ENCODE measurements at places on chromosomes 5 and 9. TPM values are rescaled to one million over a fixed set of nuclear protein-coding genes. Genes with fewer than 3 reads are reported as not detected.

The SPATA31E1 gene
- not detected for polyA plus RNA-seq

The GFI1B gene
- 0.76 TPM for polyA plus RNA-seq

The IFNA13 gene
- polyA plus RNA-seq = not detected

The COL5A1 gene
- polyA plus RNA-seq = 0.22 TPM

The GHR gene
- polyA plus RNA-seq = 0.81 TPM

The MLANA gene
- polyA plus RNA-seq = 0.58 TPM

The LRRC19 gene
- polyA plus RNA-seq = 11.2 TPM

The PCDHGA3 gene
- polyA plus RNA-seq = not detected

The EIF4EBP3 gene
- polyA plus RNA-seq = 100.0 TPM

The RNF183 gene
- not detected for polyA plus RNA-seq

The DAPK1 gene
- 10.3 TPM for polyA plus RNA-seq

The SLC34A3 gene
- 0.89 TPM for polyA plus RNA-seq

DNA sequence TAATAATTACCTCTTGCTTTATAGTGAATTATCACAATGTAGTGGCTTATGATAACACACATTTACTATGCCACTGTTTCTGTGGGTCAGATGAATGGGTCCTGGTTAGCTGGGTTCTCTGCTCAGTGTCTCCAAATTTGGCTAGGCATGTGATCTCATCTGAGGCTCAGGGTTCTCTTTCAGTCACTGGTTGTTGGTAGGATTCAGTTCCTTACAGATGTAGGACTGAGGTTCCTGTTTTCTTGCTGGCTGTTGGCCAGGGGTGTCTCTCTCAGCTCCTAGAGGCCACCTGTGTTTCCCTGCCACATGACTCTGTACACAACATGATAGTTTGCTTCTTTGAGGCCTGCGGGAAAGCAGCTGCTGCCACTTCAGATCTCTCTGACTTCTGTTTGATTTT is 7.1 kb downstream of the NFX1 start:
- peaks cover 17% of the 10 kb centered on the region for H3K36me3 ChIP-seq
- H3K27me3 ChIP-seq = no peaks in the 10 kb centered on the region
- peak overlapping the region; percentile 80 for H3K27ac ChIP-seq
- no peak overlapping the region for H3K4me3 ChIP-seq
- peaks cover 67% of the 10 kb centered on the region for H3K4me1 ChIP-seq

GRCh38 chr5:161803-162110 is 29.5 kb upstream of the LRRC14B start:
- H3K27me3 ChIP-seq = no peaks in the 10 kb centered on the region
- H3K4me3 ChIP-seq = no peak overlapping the region
- H3K27ac ChIP-seq = no peak overlapping the region
- no peaks in the 10 kb centered on the region for H3K4me1 ChIP-seq
- no peaks in the 10 kb centered on the region for H3K36me3 ChIP-seq

DNA sequence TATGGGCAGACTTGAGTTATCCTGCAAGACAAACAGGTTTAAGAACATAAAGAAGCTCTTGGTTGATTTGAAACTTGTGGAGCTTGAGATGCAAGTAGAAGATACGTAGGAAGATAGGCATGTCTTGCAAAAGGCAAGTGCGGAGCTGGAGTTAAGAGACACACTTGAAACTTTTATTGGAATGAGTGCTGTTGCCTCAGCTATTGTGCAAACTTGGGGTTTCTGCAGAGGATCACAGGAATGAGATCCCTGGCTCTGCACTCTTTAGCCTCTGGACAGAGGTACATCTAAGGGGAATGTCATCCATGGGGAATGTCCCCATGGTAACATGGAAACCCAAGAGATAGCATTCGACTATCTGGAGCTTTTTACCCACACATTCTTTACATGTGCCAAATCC is 121.1 kb downstream of the ADCY2 start:
- no peak for DNase-seq
- no peaks in the 10 kb centered on the region for H3K36me3 ChIP-seq
- H3K27ac ChIP-seq = no peak overlapping the region
- H3K4me1 ChIP-seq = no peaks in the 10 kb centered on the region
- no peaks in the 10 kb centered on the region for H3K27me3 ChIP-seq
- H3K4me3 ChIP-seq = no peak overlapping the region

- no peaks in the 10 kb centered on the region for H3K27me3 ChIP-seq
- DNase-seq = no peak
- H3K4me3 ChIP-seq = no peak overlapping the region
- H3K27ac ChIP-seq = no peak overlapping the region
- no peaks in the 10 kb centered on the region for H3K36me3 ChIP-seq
Observed at GRCh38 chr9:92381775-92382174, 22.6 kb downstream of the OGN start.

- no peaks in the 10 kb centered on the region for H3K27me3 ChIP-seq
- H3K27ac ChIP-seq = no peak overlapping the region
- H3K4me1 ChIP-seq = no peaks in the 10 kb centered on the region
- no peak for DNase-seq
- no peaks in the 10 kb centered on the region for H3K36me3 ChIP-seq
Observed at GRCh38 chr5:122434205-122434970, 122.4 kb downstream of the SNCAIP start.

- no peak overlapping the region for H3K27ac ChIP-seq
- no peaks in the 10 kb centered on the region for H3K36me3 ChIP-seq
- no peak for DNase-seq
- no peaks in the 10 kb centered on the region for H3K4me1 ChIP-seq
- H3K4me3 ChIP-seq = no peak overlapping the region
Observed at GRCh38 chr5:2690293-2690692, 61.2 kb downstream of the IRX2 start.

DNA sequence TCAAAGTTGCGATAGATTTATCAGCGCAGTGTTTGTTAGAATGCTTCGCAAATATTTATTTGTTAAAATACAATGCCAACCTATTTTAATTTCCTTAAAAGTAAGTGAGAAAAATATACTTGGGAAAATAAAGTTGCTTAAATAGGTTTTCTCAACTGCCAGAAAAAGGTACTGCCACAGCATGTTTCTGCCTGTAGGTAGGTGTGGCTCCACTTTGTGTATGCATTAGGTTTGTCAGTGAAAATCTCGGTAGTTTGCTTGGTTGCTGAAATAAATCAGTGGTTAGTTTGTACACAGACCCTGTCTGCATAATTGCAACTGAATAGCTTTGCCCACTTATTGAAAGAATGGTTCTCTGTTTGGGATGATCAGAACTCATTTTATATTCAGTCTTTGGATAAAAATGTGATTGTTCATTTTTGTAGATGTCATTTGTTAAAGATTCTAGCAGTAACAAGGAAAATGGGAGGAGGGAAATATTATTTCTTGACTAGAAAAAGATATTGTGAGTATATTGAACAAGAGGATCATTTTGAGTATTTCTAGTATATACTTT is 25.7 kb downstream of the C9orf85 start:
- no peak overlapping the region for H3K27ac ChIP-seq
- H3K4me1 ChIP-seq = no peaks in the 10 kb centered on the region
- H3K36me3 ChIP-seq = no peaks in the 10 kb centered on the region
- H3K27me3 ChIP-seq = no peaks in the 10 kb centered on the region

- no peaks in the 10 kb centered on the region for H3K4me1 ChIP-seq
- H3K36me3 ChIP-seq = no peaks in the 10 kb centered on the region
- no peak for DNase-seq
- H3K27me3 ChIP-seq = peaks cover 3% of the 10 kb centered on the region
Observed at GRCh38 chr5:175472378-175472777, 6.0 kb upstream of the SFXN1 start.

- peak; percentile 57 for DNase-seq
- H3K4me1 ChIP-seq = peaks cover 30% of the 10 kb centered on the region
- H3K27me3 ChIP-seq = no peaks in the 10 kb centered on the region
- no peak overlapping the region for H3K4me3 ChIP-seq
Observed at GRCh38 chr5:151214614-151215545, 9.0 kb downstream of the CCDC69 start.

- H3K4me3 ChIP-seq = no peak overlapping the region
- DNase-seq = no peak
- H3K27me3 ChIP-seq = no peaks in the 10 kb centered on the region
- no peak overlapping the region for H3K27ac ChIP-seq
- H3K36me3 ChIP-seq = no peaks in the 10 kb centered on the region
Observed at GRCh38 chr5:4275232-4275631, 679.6 kb downstream of the IRX1 start.
